Mesendoderm (in vitro differentiated cells): ENCODE measurements at places on chromosomes 6 and 20.

DNA sequence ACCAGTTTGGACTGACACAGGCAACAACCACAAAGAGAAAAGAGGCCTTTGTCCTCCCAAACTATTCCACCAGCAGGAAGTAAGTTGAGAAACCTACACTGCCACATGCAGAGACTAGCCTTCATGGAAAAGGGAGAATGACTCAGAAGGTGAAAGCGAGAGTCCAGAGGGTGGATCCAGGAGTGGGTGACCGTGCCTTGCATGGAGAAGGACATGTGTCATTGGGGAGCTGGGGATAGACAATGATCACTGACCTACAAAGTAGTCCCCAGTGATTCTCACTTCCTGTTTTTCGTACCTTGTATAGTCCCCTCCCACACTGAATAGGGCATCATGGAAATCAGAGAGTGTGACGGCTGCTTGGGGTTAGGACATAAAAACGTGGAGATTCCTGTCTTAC, 91.9 kb downstream of the MYLK4 start:
- DNase-seq: peak; percentile 10

- no peak for DNase-seq
Measured at GRCh38 chr20:1535420-1536175, 21.9 kb downstream of the SIRPD start.

DNA sequence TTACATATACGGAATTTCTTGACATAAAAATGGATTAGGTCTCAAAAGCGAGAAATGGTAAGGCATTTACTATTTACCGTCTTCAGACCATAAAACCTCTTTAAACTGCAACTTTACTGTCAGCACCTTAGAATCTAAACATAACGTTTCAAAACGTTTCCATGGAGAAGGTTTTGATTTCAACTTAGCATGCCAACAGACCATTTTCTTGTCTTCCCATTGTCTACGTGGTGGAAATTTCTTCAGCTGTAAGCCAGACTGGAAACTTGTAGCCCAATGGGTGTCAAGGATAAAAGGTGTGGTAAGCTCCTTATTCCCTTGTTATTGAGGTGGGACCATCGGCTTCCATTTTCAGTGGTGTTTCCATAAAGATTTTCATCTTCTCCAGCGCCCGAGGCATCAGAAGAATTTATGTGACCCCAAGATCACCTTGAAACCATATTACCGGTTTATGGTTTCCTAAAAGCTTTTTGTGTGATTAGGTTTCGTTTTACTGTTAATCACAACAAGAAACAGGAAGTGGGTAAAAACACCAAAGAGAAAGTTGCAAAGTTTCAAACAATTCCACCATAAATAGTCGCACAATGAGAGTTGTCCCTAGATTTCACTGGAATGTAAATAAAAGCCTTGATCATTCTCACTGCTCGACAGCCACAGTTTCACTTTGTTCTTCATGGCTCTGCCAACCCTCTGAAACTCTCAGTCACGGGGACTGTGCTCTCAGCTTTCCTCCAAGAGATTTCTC, 63.0 kb upstream of the CD2AP start:
- DNase-seq: peak; percentile 34

GRCh38 chr6:164996838-164997237, 312.6 kb downstream of the C6orf118 start:
- no peak for DNase-seq

GRCh38 chr20:7971536-7972280, 31.4 kb upstream of the HAO1 start:
- no peak for DNase-seq

- DNase-seq: no peak
Measured at GRCh38 chr20:36827541-36828279, 48.2 kb upstream of the TLDC2 start.
